Breast epithelium (tissue), 4 donors: ENCODE measurements at places on chromosomes 11 and 22. TPM values are rescaled to one million over a fixed set of nuclear protein-coding genes. Genes with fewer than 3 reads are reported as not detected.

Gene HORMAD2
- not detected for total RNA-seq

Gene MRGPRG
- not detected for total RNA-seq

Gene E2F8
- total RNA-seq, result not detected

Gene TEX54
- total RNA-seq, result 1.6 TPM

Gene TSPAN32
- 0.33 TPM for total RNA-seq

Gene ACAD8
- 46.2 TPM for total RNA-seq

Gene OR8H1
- total RNA-seq, result not detected

Gene ADSL
- total RNA-seq, result 74.7 TPM

Gene SYNGR1
- total RNA-seq, result 6.9 TPM

Gene OR52H1
- 0.96 TPM for total RNA-seq

Gene LSP1
- 21.4 TPM for total RNA-seq
